Kidney epithelial cell (primary cell): ENCODE measurements at places on chromosomes 5 and 9. TPM values are rescaled to one million over a fixed set of nuclear protein-coding genes. Genes with fewer than 3 reads are reported as not detected.

DNA sequence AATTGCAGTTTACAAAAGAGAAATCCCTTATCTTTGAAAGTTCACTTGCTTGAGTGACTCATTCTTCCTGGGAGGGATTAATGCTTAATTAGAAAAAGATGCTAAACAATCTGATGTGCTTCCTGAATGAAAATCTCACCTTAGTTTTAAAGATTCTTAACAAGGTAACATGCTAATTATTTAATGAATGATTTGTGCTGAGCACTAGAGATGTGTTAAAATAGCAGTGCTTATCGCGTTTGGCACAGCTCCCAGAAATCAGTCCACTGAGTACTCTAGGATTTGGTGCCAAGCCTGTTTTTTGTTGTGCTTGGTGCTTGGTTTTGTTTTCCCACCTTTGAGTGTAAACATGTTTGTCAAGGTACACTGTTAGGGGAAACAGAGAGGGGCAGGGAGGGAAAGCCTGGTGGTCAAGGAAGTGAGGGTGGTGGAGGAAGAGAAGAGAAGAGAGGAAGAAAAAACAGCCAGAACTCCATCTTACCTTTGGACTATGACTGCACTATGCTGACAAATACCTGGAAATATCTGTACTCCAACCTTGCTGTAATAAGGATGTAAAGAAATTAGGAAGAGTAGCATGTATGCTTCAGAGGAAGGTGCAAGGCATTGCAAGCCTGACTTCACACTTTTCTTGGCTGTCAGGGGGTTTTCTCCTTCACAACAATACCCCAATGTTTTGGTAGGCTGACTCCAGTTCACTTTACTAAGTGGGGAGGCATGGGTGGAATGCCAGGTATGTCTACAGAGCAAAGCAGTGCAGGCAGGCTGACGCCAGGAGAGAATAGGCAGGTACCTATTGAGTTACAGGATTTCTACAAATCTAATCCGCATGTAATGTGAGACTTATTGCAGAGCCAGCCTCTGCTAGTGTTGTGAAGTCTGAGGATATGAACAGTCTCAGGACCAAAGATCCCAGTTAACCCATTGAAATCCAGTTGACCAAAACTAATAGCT lies 157.2 kb upstream of the ISL1 start:
- peak; percentile 29 for DNase-seq

SLC2A6 gene
- 51.8 and 60.9 TPM in 2 replicates for total RNA-seq

GRCh38 chr9:121652021-121652837 lies 795 bp downstream of the DAB2IP start:
- no peak for DNase-seq

LECT2 gene
- not detected in 2 replicates for total RNA-seq

RANBP3L gene
- 0.07 TPM in 1 of 2 replicates, not detected in the other for total RNA-seq

- no peak for DNase-seq
Measured at GRCh38 chr5:21709770-21710169, 1143.4 kb downstream of the CDH12 start.

POLR3G gene
- 9.7 and 10.9 TPM in 2 replicates for total RNA-seq

GRCh38 chr5:122766130-122766529 lies 8.8 kb upstream of the SNX2 start:
- DNase-seq, result no peak

DNA sequence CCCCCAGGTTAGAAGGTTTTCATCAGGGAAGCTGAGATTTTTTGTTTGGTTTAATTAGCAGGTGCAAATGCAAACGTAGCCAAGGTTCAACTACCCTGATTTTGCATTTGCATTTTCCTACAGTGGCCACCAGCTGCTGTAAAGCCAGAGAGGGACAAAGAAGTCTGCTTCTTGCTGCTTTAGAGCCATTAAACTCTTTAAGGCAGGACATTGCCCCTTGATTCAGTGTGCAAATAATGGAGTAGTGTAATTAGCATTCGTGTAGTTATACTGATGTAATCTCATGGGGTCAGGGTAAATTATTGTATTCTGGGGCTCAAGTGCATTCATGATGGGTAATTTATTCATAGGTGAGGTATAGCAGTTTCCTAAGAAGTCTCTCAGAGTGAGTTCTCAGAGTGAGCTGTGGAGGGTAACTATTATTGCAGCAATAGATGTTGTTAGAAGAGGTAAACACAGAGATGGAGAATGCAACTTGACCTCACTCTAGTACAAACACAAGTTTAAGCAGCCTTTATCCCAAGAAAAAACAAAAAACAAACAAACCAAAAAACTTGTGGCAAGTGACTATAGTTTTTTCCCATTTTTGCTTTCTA lies 526.5 kb downstream of the KIF4B start:
- DNase-seq, result no peak

DNA sequence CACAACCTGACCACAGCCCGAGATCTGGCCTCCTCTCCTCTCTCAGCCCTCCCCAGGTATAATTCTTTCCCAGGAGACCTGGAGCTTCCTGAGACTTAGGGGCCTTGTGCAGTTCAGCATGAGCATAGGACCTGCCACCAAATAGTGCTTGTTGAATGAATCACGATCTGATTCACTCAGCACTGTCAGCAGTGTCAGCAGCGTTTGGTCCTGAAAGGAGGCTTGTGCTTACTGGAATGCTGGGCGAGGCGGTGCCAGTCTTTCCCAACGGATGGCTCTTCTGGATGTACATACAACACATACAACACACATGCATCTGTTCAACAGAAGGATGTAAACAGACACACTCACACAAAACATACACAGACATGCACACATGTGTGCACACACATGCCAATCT lies 173.3 kb downstream of the COL23A1 start:
- peak; percentile 25 for DNase-seq

DNA sequence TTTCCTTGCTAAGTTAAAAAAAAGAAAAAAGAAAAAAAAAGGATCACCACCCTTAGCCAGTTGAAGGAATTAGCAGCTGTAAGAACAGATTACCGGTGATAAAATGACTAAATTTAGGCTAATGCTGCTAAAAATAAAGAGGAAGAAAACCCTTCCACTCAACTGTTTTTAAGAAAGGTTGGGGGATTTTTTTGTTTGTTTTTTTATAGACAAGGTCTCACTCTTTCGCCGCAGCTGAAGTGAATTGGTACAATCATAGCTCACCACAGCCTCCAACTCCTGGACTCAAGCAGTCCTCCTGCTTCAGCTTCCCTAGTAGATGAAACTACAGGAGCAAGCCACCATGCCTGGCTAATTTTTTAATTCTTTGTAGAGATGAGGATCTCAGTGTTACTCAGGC lies 101.7 kb downstream of the SNCAIP start:
- no peak for DNase-seq

- no peak for DNase-seq
Measured at GRCh38 chr5:135604056-135604455, 25.3 kb upstream of the CXCL14 start.

- no peak for DNase-seq
Measured at GRCh38 chr9:88106492-88106891, 31.8 kb downstream of the SPATA31C2 start.

SPAG8 gene
- total RNA-seq, result not detected in 2 replicates

GRCh38 chr5:156515121-156515520 lies 188.2 kb downstream of the SGCD start:
- DNase-seq, result no peak

GTF2H2 gene
- total RNA-seq, result 19.0 and 20.8 TPM in 2 replicates

GRCh38 chr9:71921190-71921814 lies 9.9 kb downstream of the C9orf85 start:
- DNase-seq, result no peak

KIF12 gene
- 13.8 and 15.8 TPM in 2 replicates for total RNA-seq

G3BP1 gene
- total RNA-seq, result 134 and 154 TPM in 2 replicates

GRCh38 chr5:119397518-119398380 lies 41.9 kb downstream of the TNFAIP8 start:
- DNase-seq, result no peak

DNA sequence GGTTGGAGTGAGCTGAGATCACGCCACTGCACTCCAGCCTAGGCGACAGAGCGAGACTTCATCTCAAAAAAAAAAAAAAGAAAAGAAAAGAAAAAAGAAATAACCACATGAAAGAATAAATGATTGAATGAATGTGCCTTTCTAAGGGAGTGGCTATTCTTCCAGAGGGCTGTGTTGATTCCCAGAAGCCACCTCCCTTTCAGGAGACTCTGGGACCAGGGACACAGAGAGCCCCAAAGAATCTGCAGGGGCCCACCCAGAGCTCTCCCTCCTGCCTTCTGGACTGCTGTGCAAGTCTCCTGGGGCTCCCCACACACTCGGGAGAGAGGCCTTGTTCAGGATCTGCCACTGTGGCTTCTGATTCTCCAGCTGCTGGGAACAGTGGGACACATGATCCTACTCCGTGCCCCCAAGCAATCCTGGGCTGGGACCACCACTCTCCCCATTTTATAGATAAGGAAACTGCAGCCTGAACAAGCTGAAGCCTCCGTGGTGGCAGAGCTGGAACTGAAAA lies 23.6 kb downstream of the CAMK2A start:
- DNase-seq, result no peak

DMRT3 gene
- 0.25 and 0.34 TPM in 2 replicates for total RNA-seq

GARIN3 gene
- total RNA-seq, result not detected in 2 replicates

DNA sequence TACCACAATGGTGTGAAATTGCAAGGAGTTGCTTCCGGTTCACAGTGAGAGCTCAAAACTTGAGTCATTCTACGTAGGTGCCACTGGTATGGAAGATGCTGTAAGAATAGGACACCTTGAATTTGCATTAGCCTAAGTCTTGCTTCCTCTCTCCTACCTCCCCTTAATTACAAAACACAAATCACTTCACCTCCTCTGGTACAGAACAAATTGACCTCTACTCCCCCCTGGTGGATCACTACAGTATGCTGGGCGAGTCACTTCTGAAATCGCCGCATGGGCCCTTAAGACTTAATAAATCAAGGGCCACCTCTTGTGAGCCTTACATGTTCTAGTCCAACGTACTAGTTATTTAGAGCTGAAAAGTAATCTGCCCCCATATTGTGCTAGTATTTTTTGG lies 145.3 kb upstream of the SMARCA2 start:
- no peak for DNase-seq

GRCh38 chr9:89153232-89154017 lies 25.2 kb downstream of the SHC3 start:
- peak; percentile 73 for DNase-seq

GRCh38 chr9:72460342-72461312 lies 60.8 kb upstream of the TMC1 start:
- no peak for DNase-seq

DNA sequence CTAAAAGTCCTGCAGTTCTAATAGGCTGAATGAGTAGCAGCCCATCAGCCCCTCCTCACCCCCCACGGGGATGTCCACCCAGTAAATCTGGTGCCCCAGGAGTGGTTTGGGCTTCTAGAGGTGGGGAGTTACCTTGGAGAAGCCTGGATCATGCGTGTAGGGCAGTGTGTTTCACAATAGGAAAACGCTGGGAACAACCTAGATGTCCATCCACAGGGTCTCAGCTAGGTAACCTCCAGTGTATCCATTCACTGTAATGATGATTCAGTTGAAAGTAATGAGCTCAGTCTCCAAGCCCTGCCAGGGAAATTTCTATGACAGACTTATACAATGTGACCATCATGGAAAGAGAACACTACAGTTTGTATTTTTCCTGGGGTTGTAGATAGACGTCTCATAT lies 51.8 kb downstream of the NDST1 start:
- peak; percentile 34 for DNase-seq

- DNase-seq, result no peak
Measured at GRCh38 chr5:41809128-41809527, 61.1 kb downstream of the OXCT1 start.

DNA sequence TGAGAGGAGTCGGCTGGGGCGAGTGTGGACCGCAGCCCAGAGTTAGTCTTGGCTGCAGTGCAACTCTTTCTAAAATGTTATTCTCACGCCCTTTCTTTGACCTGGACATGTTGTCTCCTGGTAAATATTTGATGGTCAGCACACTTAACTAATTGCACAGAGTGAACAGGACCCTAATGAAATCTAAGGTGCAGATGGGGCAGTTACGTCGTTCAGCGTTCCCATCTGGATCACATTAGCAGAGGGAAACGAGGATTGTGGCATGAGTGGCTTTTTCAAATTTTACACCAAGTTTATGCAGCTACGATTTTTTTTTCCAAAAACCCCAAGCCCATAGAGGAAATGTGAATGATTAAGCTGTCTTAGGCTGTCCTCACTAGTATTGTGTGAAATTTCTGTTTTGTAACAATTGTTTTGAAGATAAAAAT lies 483 bp downstream of the C9orf85 start:
- no peak for DNase-seq

DNA sequence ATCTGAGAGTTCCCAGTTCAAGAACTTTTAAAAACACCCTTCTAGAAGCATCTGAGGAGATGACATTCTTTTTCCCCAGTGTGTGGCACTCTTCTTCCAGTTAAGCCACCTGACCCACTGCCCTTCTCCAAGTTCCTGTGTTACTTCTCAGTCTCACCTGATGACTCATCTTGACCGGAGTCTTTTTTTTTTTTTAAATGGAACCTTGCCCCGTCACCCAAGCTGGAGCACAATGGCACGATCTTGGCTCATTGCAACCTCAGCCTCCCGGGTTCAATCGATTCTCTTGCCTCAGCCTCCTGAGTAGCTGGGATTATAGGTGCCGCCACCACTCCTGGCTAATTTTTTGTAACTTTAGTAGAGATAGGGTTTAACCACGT lies 224.1 kb upstream of the DAB2 start:
- DNase-seq, result peak; percentile 60

GRCh38 chr5:83608122-83608521 lies 112.5 kb downstream of the HAPLN1 start:
- peak; percentile 10 for DNase-seq

TAS2R1 gene
- total RNA-seq, result not detected in 2 replicates

DNA sequence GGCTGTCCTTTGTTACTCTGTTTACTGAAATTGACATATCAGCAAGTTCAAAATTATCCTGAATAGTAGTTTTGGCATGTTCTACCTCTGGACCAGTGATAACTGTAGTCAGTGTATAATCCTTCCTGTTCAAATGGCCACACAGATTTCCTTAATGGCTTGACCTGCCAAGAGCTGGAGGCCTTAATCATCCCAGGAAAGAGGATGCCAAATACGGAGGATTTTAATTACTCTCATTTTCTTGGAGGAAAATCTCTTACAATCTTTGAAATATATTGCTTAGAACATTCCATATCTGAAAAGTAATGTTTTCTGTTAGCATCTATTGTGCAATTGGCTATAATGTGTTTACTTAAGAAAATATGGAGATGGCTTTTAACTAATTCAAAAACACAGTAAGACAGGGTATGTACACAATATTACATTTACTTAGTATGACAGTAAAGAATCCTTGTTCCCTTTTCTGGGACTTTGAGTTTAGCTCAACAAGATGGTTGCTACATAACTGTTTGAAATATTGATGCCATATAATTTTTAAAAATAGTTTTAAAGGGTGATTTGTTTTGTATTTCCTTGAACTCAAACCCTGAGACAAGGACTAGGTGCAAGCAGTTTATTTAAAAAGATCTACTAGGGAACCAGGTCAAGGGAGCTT lies 68.9 kb upstream of the SELENOP start:
- DNase-seq, result no peak

TAF1L gene
- total RNA-seq, result under 0.01 TPM in 1 of 2 replicates, not detected in the other

DNA sequence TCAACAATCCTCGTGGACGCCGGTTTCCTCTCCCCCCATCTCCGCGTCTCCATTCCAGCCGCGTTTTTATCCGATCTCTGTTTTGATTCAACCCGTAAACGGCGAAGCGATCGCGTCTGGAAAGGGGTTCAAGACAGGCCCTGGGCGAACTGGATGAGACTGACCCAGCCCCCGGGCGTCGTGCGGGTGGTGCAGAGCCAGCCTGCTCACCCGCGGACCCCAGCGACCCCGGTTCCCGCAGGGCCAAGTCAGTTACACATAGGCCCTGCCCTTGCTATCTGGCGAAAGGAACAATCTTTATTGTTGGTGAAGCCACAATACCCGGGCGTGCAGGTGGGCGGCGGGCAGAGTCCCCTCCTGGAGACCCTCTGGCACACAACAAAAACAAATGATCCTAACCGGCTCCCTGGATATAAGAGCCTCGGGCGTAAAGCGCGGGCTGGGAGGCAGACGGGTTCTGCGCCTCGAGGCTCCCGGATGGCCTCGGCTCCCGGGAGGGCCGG lies 1.8 kb downstream of the TLX3 start:
- DNase-seq, result no peak
